Activated T-cell treated with anti-CD3 and anti-CD28 coated beads for 4 hours (primary cell): ENCODE measurements at places on chromosomes 6 and 20.

DNA sequence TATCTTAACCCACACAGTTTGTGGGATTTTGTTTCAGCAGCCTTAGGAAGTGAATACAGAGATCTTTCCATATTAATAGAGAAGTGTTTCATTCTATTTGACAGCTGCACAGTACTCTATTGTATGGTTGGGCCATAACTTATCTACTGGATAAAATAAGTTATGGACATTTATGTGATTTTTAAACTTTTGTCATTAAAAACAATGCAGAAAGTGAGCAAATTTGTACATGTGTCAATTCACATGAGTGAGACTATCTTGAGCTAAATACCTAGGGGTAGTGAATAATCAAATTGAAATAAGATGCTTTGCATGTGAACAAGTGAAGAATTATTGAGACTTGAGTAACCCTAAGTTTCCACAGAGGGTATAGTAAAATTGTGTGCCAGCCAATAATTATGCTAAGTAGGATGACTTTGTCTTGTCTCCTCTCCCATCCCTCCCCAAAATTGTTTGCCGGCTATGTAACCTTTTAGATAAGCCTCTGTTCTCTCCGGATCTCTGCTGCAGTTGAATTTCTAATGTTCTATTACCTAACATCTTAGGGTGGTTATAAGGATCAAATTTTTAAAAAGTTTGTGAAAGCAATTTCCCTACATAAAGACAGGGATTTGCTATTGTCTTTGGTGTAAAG is 33.3 kb upstream of the TPBG start:
- DNase-seq: no peak

DNA sequence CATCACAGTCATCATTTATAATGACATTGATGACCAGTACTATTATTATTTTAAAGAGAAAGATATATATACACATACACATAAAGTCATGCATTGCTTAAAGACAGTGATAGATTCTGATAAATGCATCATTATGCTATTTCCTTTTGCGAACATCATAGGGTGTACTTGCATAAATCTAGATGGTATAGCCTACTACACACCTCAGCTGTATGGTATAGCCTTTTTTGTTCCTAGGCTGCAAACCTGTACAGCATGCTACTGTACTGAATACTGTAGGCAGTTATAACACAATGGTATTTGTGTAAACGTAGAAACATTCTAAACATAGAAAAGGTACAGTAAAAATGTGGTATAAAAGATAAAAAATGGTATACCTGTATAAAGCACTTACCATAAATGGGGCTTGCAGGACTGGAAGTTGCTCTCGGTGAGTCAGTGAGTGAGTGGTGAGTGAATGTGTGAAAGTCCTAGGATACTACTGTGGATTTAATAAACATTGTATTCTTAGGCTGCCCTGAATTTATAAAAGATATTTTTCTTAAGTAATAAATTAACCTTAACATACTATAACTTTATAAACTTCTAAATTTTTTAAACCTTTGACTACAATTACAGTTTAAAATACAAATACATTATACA is 23.9 kb downstream of the QKI start:
- no peak for DNase-seq

- DNase-seq: no peak
Measured at GRCh38 chr6:49582529-49582928, 32.1 kb downstream of the C6orf141 start.

- no peak for DNase-seq
Measured at GRCh38 chr20:19605786-19606485, 152.1 kb upstream of the RIN2 start.
